Glutamatergic neuron (in vitro differentiated cells): ENCODE measurements at places on chromosomes 12 and 14. TPM values are rescaled to one million over a fixed set of nuclear protein-coding genes. Genes with fewer than 3 reads are reported as not detected.

Gene TSHR
- total RNA-seq, result 0.74 TPM

GRCh38 chr12:31019976-31020375 is 53.7 kb upstream of the DDX11 start:
- no peak for DNase-seq

Gene ASCL1
- not detected for total RNA-seq

DNA sequence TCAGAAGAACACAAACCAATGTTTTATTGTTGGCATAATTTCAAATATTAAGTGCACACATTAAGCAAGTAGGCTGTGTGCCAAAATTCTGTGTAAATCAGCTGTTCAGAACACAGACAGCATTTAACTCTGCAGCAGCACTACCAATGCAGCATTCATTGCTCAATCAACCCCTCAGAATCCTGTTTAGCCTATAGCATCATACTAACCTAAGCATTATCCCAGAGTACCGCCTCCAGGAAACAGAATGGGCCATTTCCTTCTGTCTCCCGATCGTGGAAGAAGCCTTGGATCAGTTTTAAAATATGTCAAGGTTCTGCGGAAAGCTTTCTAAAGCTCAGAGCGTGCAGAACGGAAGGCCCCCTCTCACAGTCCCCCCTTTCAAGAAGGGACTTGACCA is 3.3 kb downstream of the IL26 start:
- DNase-seq, result no peak

Gene AVPR1A
- total RNA-seq, result not detected

Gene SIX4
- 22.1 TPM for total RNA-seq

DNA sequence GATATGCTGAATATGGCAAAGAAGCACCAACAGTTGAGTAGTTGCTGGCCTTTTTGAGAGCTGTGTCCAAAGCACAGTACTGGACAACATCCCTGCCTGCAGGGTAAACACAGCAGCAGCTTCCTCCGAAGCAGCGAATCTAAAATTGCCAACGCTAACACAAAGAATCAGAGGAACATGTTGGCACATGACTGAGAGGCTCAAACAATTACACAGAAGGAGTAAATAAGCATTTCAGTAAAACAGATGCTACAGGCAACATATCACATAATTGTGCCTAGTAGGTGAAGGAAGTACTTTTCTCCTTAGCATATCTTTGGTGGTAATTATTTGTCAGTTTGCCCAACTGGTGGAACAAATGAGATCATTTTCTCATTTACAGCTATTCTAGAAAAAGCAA is 52.1 kb downstream of the KICS2 start:
- no peak for DNase-seq

GRCh38 chr12:99043319-99043914 is 398.3 kb downstream of the APAF1 start:
- DNase-seq, result peak; percentile 80

Gene CLEC14A
- total RNA-seq, result 0.96 TPM

GRCh38 chr12:9615420-9616136 is 7.9 kb upstream of the KLRB1 start:
- no peak for DNase-seq

DNA sequence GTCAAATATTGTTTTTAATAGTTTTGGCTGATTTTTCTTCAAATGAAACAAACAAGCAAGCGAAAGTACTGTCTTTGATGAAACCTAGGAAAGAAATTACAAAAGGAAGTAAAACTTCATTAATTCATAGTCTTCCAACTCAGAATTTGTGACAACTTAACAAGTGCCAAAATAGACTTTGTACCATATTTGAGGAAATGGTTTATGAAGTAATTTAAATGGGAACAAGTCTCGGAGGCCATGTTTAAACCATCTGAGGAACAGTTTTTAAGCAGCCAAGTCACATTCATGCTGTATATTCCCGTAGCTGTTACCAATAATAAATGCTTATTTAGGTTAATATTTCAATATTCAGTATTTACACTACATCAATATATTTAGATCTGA is 745 bp upstream of the ARHGDIB start:
- DNase-seq, result no peak

Gene KRT79
- not detected for total RNA-seq

- no peak for DNase-seq
These were observed 118.6 kb downstream of the TRMT5 start for GRCh38 chr14:60862283-60862682.

Gene SLC4A8
- 80.0 TPM for total RNA-seq

DNA sequence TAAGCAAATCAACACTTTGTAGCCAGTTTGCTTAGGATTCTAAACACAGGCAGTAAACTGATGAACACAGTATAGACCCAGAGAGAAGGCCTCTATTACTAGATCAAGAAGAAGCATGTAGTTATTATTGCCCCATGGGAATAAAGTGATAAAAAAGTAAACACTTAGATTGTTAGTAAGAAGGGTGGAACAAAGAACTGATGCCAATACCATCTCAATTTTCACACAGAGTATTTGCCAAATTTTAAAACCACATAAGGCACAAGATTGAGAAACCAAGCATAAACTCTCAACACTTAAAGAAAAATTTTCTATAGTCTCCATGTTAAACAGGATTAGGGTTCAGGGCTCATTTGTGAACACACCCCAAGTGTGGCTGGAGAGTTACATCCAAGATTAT is 77.0 kb upstream of the SYT1 start:
- DNase-seq, result no peak

- DNase-seq, result no peak
These were observed 30.0 kb upstream of the RPLP0 start for GRCh38 chr12:120230974-120231315.
